ENCODE measurements at places on chromosomes 12 and 14. TPM values are rescaled to one million over a fixed set of nuclear protein-coding genes. Genes with fewer than 3 reads are reported as not detected.

DNA sequence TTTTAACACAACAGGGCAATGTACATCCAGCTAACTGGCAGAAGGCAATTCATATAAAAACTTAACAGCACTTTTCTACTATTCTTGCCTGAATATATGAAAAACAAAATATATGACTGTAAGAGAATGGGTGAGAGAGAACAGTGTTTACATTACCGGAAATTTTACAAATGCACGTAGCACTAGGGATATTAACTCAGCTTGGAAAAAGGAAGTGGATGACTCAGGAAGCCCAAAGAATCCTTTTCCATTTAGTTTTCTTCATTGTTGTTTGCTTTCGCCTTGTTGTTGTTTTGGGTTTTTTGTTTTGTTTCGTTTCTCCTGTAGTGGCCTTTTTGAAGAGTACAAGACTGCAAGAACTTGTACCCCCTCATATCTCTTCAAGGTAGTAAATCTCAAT is 295.5 kb downstream of the EGLN3 start:
- no peak for DNase-seq
- H3K36me3 ChIP-seq: no peaks in the 10 kb centered on the region
- H3K27ac ChIP-seq: no peak overlapping the region

ADAM20 gene
- total RNA-seq: 1.6 TPM

DNA sequence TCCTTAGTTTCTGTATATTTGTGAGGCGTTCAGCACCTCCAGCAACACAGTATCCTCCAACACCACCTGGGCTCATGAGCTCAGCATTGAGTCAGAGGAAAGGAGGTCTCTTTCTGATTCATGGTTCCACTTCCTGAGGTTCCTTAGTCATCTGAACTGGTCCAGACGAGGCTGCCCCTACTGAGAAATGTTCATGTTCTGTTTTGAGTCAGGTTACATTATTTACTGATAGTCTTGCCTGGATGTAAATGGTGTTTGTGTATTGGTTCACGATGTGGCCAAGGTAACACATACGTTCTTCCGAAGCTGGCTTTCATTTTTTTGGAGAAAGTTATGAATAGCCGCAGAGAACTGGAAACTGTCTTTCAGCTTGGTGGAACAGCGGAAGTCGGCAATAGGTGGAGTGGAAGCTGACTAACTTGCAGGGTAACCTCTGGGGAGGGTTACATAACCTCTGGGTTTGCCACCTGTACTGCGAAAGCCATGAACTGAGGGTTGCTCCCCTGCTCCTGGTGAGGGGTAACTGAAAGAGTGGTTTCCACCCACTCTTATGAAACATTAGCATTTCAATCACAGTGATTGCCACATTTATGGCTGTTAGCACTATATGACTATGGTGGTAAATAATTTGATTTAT is 42.2 kb upstream of the MANSC4 start:
- H3K4me1 ChIP-seq: peaks cover 34% of the 10 kb centered on the region
- peak; percentile 59 for DNase-seq
- H3K4me3 ChIP-seq: peak overlapping the region; percentile 9
- no peaks in the 10 kb centered on the region for H3K27me3 ChIP-seq
- no peak overlapping the region for H3K27ac ChIP-seq

DNA sequence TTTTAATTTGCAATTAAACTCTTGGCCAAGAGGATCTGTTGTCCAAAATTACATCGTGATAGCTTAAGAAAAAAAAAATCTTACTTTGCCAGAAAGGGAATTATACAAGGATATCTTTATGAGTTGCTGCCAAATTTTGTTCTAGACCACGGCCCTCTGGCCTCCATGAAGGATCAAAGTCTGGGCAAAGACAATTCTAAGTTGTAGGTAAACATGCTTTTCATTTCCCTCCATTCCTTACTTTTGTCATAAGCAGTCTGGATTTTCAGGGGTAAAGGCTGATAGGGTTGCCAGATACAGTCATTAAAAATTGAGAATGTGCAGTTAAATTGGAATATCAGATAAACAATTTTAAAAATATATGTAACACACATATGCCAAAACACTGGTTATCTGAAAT is 135.1 kb downstream of the MON2 start:
- no peaks in the 10 kb centered on the region for H3K27me3 ChIP-seq
- DNase-seq: no peak
- peaks cover 36% of the 10 kb centered on the region for H3K4me1 ChIP-seq

- no peak for DNase-seq
- no peaks in the 10 kb centered on the region for H3K4me1 ChIP-seq
- H3K4me3 ChIP-seq: no peak overlapping the region
- H3K36me3 ChIP-seq: no peaks in the 10 kb centered on the region
- H3K27me3 ChIP-seq: no peaks in the 10 kb centered on the region
Observed at GRCh38 chr12:95994476-95994875, 1.7 kb downstream of the HAL start.

GRCh38 chr12:128571906-128572810 is 251.6 kb downstream of the SLC15A4 start:
- H3K27ac ChIP-seq: no peak overlapping the region
- no peaks in the 10 kb centered on the region for H3K36me3 ChIP-seq
- H3K4me3 ChIP-seq: no peak overlapping the region
- no peak for DNase-seq
- no peaks in the 10 kb centered on the region for H3K27me3 ChIP-seq
- H3K4me1 ChIP-seq: no peaks in the 10 kb centered on the region

GRCh38 chr14:77741438-77741837 is 19.5 kb downstream of the SNW1 start:
- peaks cover 11% of the 10 kb centered on the region for H3K4me1 ChIP-seq
- H3K27ac ChIP-seq: no peak overlapping the region
- H3K4me3 ChIP-seq: no peak overlapping the region
- no peaks in the 10 kb centered on the region for H3K27me3 ChIP-seq
- DNase-seq: no peak
- H3K36me3 ChIP-seq: peaks cover 29% of the 10 kb centered on the region

DNA sequence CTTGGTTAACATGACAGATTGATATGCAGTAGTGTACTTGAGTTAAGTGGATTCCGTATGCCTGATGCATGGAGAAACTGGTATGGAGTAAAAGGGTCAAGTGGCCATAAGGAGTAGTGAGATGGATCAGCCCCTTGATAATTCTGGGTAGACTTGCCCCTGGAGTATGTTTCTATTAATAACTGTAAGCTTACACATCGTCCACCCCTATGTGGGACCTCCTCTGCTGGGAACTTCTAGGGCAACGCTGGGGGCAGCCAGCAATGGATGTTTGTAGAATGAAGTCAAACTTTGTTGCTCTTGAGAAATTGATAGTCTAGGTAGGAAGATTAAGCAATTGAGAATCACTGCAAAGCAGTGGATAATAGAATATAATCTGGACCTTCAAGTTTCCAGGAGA is 3.5 kb downstream of the C12orf75 start:
- H3K36me3 ChIP-seq: no peaks in the 10 kb centered on the region
- H3K4me1 ChIP-seq: peaks cover 48% of the 10 kb centered on the region
- H3K27me3 ChIP-seq: no peaks in the 10 kb centered on the region
- H3K4me3 ChIP-seq: no peak overlapping the region
- no peak overlapping the region for H3K27ac ChIP-seq

- H3K4me3 ChIP-seq: no peak overlapping the region
- no peaks in the 10 kb centered on the region for H3K4me1 ChIP-seq
- no peaks in the 10 kb centered on the region for H3K36me3 ChIP-seq
- DNase-seq: no peak
- H3K27ac ChIP-seq: no peak overlapping the region
Observed at GRCh38 chr12:77847060-77847541, 16.4 kb downstream of the NAV3 start.

Data from CD4-positive, alpha-beta memory T cell (primary cell).